ENCODE measurements at places on chromosomes 11 and 22. TPM values are rescaled to one million over a fixed set of nuclear protein-coding genes. Genes with fewer than 3 reads are reported as not detected.

DNA sequence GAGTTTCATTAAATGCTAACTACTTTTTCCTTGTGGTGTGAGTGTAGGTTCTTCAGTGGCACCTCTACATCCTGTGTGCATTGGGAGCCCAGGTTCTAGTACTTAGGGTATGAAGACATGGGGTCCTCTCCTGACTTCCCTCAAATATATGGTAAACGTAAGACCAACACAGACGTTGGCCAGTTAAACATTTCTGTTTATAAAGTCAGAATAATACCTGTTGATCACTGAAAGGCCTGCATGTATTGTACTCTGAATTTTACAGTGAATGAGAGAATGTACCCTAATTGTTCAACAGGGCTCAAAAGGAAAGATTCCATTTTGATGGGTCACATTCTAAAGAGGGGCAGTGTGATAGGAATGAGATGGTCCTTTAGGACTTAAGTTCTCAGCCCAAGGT lies 3.2 kb downstream of the RPL27A start:
- H3K4me3 ChIP-seq: no peak overlapping the region
- H3K27ac ChIP-seq: peak overlapping the region; percentile 57
- H3K4me1 ChIP-seq: peaks cover 75% of the 10 kb centered on the region
- H3K27me3 ChIP-seq: no peaks in the 10 kb centered on the region

The C11orf97 gene
- total RNA-seq: not detected

DNA sequence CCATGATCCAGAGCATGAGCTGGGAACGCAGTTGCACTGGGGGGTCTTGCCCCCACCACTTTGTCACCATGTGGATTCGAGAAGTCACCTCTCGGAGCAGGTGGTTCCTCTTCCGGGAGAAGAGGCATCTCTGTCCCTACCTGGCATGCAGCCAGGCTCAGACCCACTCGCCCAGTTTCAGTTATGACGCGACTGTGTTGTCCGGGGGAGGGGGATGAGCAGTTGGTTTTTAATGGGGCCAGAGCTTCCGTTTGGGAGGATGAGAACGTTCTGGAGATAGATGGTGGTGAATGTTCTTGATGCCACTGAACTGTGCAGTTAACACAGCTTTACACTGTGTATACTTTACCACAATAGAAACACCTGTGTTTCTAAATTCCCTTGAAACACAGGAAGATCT lies 41.5 kb downstream of the DHCR7 start:
- no peaks in the 10 kb centered on the region for H3K36me3 ChIP-seq
- no peak overlapping the region for H3K4me3 ChIP-seq
- H3K4me1 ChIP-seq: no peaks in the 10 kb centered on the region
- H3K27me3 ChIP-seq: peaks cover 35% of the 10 kb centered on the region

- no peaks in the 10 kb centered on the region for H3K27me3 ChIP-seq
- no peak overlapping the region for H3K4me3 ChIP-seq
- no peak for DNase-seq
- no peaks in the 10 kb centered on the region for H3K36me3 ChIP-seq
- H3K27ac ChIP-seq: no peak overlapping the region
- H3K4me1 ChIP-seq: no peaks in the 10 kb centered on the region
These were observed 8.9 kb downstream of the PGAP2 start for GRCh38 chr11:3817181-3817800.

DNA sequence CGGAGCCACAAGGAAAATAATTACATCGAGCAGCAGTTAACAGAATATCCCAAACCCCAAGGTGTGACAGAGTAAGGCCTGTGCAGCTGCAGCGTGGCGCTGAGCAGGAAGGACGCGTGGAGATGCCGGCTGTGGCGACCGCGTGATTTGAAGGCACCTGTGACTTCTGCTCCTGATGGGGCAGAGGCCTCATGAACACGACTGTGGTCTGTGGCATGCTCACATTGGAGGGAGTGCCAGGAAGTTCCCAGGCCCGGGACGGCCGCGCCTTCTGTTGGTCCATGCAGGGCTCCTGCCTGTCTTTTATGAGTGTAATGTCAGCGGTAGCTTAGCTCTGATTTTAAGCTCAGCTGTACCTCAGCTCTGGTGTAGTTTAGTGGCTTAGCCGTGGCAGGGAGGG lies 50.4 kb downstream of the TPCN2 start:
- no peak overlapping the region for H3K4me3 ChIP-seq
- peaks cover 5% of the 10 kb centered on the region for H3K27me3 ChIP-seq
- no peak for DNase-seq
- H3K27ac ChIP-seq: no peak overlapping the region

The FDXACB1 gene
- 1.3 TPM for total RNA-seq

The SPCS2 gene
- total RNA-seq: 133 TPM

GRCh38 chr11:102653744-102654291 lies 28.7 kb upstream of the MMP20 start:
- H3K4me3 ChIP-seq: no peak overlapping the region
- peaks cover 5% of the 10 kb centered on the region for H3K27me3 ChIP-seq
- DNase-seq: no peak
- H3K4me1 ChIP-seq: no peaks in the 10 kb centered on the region
- no peak overlapping the region for H3K27ac ChIP-seq

- H3K36me3 ChIP-seq: peaks cover 3% of the 10 kb centered on the region
- H3K4me3 ChIP-seq: no peak overlapping the region
- no peaks in the 10 kb centered on the region for H3K4me1 ChIP-seq
- no peak overlapping the region for H3K27ac ChIP-seq
These were observed 101.9 kb upstream of the SERPIND1 start for GRCh38 chr22:20672082-20672424.

- no peaks in the 10 kb centered on the region for H3K4me1 ChIP-seq
- H3K36me3 ChIP-seq: peaks cover 7% of the 10 kb centered on the region
- no peak for DNase-seq
These were observed 28.6 kb upstream of the ANGPTL5 start for GRCh38 chr11:101944923-101945322.

GRCh38 chr11:122181893-122182292 lies 65.9 kb upstream of the BLID start:
- H3K4me1 ChIP-seq: peaks cover 67% of the 10 kb centered on the region
- peak overlapping the region; percentile 45 for H3K27ac ChIP-seq
- H3K4me3 ChIP-seq: no peak overlapping the region
- H3K27me3 ChIP-seq: no peaks in the 10 kb centered on the region

The ESAM gene
- total RNA-seq: 1.7 TPM

GRCh38 chr11:74437441-74438042 lies 29.8 kb downstream of the KCNE3 start:
- peaks cover 11% of the 10 kb centered on the region for H3K4me1 ChIP-seq
- H3K27ac ChIP-seq: peak overlapping the region; percentile 32
- DNase-seq: no peak
- no peaks in the 10 kb centered on the region for H3K36me3 ChIP-seq
- no peaks in the 10 kb centered on the region for H3K27me3 ChIP-seq
- no peak overlapping the region for H3K4me3 ChIP-seq

The FOLR2 gene
- total RNA-seq: not detected

The PNPLA3 gene
- 2.5 TPM for total RNA-seq

The RFPL3 gene
- total RNA-seq: not detected

- H3K36me3 ChIP-seq: no peaks in the 10 kb centered on the region
- H3K27ac ChIP-seq: no peak overlapping the region
- DNase-seq: no peak
- H3K4me3 ChIP-seq: no peak overlapping the region
These were observed 143.2 kb upstream of the GRIA4 start for GRCh38 chr11:105466582-105467228.
